ENCODE measurements at places on chromosomes 6 and 20.

DNA sequence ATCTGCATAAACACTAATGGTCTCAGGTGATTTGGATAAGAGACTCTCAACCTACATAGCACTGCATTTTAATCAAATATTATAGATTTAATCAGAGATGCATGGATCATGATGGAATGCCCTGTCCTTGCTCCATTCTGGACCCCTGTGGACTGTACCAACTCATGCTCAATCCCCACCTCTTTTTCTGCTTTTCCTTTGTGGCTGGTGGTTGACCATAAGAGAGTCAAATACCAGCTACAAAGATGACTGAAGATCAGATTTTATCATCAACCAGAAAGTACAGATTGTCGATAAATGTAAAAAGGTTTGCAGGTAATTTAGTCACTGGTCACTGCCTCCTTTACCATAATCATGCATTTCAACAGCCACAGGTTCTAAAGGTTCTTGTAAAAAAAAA is 116.2 kb downstream of the ME1 start:
- no peak for DNase-seq

DNA sequence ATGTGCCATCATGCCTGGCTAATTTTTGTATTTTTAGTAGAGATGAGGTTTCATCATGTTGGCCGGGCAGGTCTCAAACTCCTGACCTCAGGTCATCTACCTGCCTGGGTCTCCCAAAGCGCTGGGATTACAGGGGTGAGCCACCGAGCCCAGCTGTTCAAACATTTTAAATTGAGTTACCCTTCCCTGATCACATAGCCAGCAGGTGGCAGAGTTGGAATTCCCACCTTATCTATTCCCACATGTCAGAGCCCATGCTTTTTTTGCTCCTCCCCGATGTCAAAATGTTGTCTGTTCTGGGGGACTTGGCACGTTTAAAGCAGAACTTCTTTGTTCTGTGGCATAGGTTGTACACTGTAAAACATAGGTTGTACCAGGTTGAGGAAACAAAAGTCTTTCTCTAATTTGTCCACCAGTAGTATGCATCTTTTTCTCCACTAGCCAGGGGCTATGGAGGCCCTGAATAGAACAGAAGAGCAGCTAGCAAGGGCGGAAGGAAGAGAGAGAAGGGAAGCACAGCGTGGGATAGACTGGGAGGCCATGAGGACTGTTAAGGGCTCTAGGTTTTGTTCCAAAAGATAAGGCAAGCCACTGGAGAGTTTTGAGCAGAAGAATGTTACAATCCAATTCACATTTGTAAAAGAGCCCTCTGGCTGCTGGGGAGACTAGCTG is 7.3 kb upstream of the LBP start:
- DNase-seq = no peak

- no peak for DNase-seq
Observed at GRCh38 chr6:127365874-127366273, 22.5 kb upstream of the ECHDC1 start.

DNA sequence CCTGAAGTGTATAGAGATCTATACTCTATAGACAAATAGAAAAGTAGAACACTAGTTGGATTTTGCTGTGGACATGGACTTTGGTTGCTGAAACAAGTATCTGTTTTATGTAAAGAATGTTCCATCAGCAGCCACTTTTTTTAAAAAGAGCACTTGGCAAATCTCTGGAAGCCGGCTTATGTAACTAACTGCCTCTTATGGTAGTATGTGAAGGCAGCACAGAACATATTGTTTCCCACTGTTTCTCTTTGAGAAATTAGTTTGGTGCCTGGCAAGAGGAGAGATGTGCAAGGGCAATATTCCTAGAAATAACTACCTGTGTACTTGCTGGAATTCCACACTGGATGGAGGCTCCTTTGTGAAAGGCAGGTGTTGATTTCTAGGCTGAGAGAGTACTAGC is 242.3 kb upstream of the PREP start:
- DNase-seq = no peak

DNA sequence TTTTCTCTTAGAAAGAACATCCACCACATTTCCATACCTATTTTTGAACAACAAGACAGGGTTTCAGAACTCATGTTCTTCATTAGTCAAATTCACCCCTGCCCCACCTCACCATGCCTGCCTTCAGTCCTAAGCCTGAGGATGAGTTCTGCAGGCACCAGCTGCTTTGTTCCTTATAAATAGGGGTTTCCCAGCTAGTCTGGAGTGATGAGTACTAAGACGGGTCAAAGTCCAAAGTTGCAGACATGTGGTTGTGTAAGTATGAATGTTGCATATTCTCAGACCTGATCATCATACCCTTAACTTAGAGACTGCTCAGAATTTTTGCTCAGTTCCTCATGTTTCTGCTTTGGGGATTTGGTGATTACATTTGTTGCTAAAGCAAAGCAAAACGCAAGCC is 257.7 kb upstream of the CDYL start:
- DNase-seq = no peak

GRCh38 chr6:4625557-4625956 is 150.6 kb upstream of the CDYL start:
- no peak for DNase-seq

DNA sequence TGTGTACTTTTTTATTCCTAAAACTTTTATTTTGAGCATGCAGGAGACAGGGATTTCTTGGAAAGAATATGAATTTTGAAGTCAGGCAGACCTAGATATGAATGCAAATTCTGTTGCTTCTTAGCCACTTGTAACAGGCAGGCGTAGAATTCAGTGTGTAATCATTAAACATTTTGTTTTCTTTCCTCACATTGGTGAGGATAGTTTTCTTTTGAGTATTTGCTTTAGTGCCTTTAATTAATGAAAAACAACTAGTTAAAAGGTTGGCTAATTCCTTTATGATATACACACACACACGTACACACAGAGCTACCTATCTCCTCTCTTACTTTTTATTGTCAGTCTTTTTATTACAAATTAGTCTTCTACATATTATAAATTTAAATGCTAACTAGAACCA is 342.3 kb downstream of the CDKAL1 start:
- no peak for DNase-seq

DNA sequence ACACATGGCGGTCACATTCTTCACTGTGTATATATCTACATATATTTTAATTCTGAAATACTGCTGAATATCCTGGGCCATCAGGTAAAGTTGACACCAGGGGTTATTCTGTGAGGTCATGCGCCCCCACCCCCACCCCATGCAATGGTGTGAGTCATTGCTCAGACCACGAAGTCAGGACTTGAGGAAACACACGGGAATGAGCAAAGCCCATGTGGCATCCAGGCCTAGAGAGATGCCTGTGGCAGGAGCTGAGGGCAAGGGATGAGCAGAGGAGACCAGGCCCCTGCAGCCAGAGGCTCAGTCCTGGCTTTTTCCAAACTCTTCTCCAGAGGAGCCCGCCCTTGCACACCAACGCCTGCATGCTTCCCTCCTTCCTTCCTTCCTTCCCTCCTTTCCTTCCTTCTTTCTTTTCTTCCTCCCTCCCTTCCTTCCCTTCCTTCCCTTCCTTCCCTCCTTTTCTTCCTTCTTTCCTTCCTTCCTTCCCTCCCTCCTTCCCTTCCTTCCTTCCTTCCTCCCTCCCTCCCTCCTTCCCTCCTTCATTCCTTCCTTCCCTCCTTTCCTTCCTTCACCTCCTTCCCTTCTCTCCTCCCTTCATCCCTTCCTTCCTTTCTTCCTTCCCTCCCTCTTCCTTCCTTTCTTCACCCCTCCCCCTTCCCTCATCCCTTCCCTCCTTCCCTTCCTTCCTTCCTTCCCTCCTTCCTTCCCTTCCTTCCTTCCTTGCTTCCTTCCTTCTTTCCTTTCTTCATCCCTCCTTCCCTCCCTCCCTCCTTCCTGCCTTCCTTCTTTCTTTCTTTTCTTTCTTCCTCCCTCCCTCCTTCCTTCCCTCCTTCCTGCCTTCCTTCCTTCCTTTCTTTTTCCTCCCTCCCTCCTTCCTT is 72.0 kb upstream of the INSM1 start:
- DNase-seq = no peak

DNA sequence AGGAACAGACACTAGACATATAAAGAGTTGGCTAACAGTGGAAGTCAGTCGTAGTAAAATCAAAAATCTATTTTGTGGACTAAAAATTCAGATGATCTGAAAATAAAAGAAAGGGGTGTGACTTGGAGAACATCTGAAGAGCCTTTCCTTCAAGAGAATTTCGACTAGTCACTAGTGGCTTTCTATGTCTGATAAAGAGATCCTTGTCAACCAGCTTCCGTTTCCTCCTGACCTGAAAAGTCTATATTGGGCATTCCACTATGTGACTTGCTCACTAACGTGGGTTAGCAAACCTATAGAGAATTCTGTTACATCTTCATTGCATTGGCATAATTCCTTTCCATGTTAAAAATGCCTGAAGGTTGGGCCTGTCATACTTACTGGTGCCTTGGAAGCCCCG is 25.9 kb downstream of the TRAF3IP2 start:
- no peak for DNase-seq

DNA sequence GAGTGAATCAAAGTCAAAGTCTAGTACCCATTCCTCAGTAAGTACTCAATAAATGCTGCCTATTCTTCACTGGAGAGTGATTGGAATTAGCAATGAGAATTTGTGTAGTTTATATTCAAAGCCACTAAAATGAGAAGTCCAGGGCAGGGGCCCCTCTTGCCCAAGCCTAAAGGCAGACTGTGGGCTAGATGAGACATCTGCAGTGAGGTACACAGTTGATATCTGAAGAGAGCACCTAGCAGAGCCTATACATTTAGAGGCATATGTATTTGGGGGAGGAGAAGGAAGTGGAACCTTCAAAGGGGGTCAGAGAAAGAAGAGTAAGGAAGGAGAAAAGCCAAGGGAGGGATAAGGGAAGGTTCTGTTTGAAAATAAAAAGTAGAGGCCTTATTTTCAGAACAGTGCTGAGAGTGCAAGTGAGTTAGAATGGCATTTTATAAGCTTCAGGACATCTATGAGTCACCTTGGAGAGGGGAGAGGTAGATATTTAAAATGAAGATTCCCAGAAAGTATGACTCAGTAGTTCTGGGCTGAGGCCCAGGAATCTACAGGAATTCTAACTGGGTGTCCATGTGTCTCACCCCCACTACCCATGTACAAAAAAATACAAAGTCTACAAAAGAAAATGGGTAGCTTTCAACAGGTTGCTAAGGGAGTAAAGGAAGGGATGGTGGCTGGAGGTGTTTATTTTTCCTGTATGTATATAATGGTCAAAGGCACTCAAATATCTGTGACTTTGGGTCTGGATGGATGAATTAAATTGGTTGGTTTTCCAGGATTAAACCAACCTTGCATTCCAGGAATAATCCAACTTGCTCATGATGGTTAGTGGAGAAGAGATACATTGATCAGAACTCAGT is 135.1 kb downstream of the ZFP64 start:
- no peak for DNase-seq

GRCh38 chr6:122285292-122285913 is 114.0 kb upstream of the HSF2 start:
- DNase-seq = no peak

DNA sequence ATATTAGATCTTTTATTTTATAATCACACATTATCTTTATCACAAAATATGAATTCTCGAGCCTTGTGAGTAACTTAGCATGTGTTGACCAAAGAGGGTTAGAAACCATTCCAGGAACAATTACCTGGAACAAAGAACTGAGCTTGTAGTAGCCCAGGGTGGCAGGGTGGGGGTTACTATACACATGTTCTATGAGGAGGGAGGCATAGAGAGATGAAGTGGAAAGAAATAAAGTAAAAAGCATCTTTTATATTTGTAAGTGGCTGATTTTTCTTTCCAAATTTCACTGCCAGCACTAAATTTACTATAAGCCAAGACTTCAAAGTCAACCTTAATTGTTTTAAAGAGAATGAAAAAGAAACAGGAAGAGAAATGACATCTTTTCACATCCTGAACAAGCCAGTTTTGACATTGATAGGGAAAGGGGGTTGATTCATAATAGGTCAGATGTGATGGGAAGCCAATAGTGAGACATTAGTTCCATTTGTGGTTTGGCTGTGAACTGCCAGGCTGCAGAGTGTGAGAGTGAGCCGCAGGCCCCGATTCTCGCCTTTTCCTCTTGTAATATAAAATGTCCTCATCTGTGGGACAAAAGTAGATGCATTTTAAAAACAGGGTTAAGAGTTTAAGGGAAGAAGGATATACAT is 52.7 kb upstream of the MYB start:
- no peak for DNase-seq

- DNase-seq = no peak
Observed at GRCh38 chr20:10330071-10330470, 104.0 kb downstream of the MKKS start.

GRCh38 chr6:75279418-75279817 is 5.2 kb downstream of the TMEM30A start:
- DNase-seq = no peak

GRCh38 chr6:169970306-169970988 is 219.0 kb downstream of the ERMARD start:
- DNase-seq = no peak

GRCh38 chr6:112310439-112311125 is 36.5 kb upstream of the RFPL4B start:
- no peak for DNase-seq

GRCh38 chr6:163655217-163656121 is 241.0 kb downstream of the QKI start:
- DNase-seq = no peak

Data from activated CD8-positive, alpha-beta memory T cell treated with anti-CD3 and anti-CD28 coated beads for 48 hours (primary cell).